ENCODE measurements at places on chromosomes 2 and 18.

- DNase-seq = no peak
These were observed 19.1 kb downstream of the PARD6G start for GRCh38 chr18:80228051-80228848.

- DNase-seq = no peak
These were observed 111.8 kb downstream of the EPB41L3 start for GRCh38 chr18:5431836-5432575.

DNA sequence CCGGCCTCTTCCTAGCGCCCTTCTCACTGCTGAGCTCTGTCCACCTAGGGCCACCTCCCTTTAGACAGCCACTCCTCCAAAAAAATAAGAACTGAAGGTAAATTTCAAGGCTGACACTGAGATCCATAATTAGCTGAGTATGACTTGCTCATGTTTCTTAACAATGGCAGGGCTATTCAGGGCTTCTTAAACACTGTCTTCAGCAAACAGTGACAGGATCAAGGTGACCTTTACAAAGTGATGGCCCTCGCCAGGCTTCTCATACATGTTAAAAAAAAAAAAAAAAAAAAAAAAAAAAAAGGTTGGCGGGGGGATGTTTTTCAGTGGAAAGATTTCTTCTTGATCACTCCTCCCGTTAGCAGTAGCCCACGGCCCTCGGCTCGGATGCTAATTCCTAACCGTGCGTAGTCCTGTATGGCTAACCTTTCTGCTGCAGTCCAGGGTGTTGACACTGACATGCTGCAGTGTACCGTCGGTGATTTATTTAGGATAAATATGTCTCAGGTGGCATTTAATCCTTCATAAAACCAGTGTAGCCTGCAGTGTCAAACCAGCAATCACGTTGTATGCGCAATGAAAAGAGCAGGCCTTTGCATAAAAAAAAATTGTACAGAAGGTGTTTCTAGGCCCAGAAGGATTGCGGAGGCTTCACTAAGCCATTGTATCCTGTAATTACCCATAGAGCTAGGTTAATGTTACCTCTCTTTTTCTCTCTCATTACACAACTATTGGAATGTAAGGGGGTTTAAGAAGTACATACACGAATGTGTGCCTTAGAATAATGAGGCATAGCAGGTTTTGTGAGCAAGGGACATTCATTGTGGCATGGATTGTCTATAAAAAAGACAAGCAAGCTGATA is 142.7 kb downstream of the PTGR3 start:
- no peak for DNase-seq

DNA sequence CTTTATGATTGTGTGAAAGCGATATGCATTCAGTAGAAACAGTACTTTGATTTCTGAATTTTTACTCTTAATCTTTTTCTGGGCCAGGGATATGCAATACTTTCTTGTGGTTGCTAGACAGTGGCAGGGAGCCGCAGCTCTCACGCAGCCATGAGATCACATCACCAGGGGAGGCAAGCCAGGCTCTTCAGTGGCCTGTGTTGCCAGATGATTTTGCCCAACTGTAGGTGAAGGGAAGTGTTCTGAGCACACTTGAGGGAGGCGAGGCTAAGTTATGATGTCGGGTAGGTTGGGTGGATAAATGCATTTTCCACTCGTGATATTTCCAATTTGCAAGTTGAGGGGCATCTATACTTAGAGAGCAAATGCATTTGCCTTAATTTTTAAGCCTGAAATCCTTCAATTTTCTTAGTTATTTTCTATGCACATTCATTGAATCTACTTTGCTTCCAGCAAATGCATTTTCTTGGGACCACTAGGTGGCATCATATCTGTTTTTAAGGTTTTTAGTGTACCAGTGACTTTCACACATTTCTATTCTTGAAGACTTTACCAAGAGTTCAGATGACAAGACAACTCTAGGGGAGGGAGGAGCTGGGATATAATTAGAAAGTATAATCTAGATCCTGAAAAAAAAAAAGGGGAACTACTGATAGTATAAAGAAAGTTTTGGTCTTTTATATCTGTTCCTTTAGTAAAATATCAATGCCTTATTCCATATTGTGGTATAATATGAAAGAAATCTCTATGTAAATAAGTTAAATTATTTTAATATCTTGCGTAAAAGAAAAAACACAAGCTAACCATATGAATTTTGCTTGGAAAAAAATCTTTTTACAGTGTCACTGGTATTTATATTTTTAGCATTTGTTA is 643.3 kb downstream of the SOCS6 start:
- peak; percentile 14 for DNase-seq

- DNase-seq = peak; percentile 54
These were observed 26.7 kb downstream of the ZEB2 start for GRCh38 chr2:144493027-144493809.

- no peak for DNase-seq
These were observed 399.3 kb downstream of the LRATD1 start for GRCh38 chr2:15031745-15032240.

- no peak for DNase-seq
These were observed 154.3 kb downstream of the EIPR1 start for GRCh38 chr2:3223080-3223923.

GRCh38 chr18:79770826-79771225 is 26.9 kb upstream of the KCNG2 start:
- no peak for DNase-seq

DNA sequence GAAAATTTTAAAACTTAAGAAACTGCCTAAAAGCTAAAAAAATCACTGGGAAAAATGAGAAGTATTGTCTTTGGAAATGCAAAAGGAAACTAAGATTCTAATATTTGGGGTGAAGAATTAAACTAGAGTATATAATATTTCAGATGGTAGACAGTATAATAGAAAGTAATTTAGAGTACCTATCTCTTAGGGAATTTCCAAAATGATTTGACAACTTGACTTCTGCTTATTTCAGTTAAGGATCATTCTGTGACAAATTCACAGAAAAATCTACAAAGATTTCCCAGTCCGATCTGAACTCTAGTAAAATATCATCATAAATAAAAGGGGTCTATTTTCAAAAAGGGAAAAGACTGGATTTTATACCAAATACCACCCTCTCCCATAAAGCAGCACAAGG is 99.6 kb downstream of the ATAD2B start:
- DNase-seq = peak; percentile 12

DNA sequence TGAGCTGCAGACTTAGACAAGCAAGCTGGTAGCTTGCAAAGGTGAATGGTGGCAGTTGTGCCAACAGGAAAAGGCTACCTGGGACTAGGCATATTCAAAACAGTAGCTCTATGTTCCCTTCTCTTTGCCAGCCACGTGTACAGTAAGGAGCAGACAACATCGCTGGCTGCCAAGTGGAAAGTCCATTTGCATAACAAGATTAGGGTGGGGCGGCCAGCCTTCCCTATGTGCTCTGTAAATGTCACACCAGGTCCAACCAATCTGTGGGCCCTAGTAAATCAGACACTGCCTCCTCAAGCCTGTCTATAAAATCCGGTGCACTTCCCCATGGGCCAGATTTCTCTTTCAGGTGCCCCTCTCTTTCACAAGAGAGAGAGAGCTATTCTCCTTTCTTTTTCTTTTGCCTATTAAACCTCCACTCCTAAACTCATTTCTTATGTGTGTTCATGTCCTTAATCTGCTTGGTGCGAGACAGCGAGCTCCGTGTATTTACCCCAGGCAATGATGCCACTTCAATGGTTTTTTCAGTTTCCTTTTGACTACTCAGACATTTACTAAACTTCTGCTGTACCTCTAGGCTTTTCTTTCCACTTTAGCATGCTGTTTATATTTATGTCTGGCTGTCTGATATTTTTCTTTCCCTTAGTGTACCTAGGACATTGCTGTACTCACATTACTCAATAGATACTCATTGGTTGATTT is 297.4 kb upstream of the GCFC2 start:
- DNase-seq = no peak

- no peak for DNase-seq
These were observed 173.8 kb downstream of the TMEM18 start for GRCh38 chr2:503288-503999.
